ENCODE measurements at places on chromosomes 4 and X.

DNA sequence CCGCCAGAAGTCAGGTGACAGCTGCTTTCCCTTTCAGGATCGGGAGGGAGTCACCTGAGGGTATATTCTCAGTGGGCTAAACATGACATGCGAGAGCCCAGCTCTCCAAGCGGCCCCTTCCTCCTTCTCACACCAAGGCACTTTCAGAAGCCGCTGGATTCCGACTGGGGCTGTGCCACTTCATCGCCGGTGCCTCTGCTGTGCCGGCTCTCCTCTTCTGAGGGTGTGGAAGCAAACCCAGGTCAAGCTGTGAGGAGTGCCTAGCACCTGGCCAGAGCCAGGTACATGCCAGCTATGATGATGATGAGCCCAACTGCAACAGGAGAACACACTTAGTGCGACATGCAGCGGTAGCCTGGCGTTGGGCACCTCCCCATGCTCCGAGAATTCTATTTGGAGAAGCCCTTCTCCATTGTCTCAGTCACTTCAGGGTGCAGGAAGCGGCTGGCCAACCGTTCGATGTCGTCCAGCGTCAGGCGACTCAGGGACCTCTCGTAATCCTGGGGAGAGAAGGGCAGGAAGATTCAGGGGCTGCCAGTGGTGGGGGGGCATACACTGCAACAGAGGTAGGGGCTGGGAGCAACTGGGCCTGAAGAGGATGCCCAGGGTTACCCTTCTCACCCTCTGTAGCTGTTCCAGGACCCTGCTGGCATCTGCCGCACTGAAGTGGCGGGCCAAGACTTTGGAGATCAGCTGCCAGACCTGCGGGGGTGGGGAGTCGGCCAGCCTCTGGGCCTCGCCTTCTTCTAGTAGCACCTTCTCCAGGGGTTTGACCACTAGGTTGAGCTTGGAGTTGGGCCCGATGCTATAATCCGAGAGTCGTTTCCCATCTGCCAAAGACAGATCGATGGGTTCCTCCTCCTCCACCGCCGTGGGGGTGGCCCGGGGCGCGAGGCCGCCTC, 1.0 kb downstream of the UBL4A start:
- DNase-seq = no peak

GRCh38 chr4:153212736-153213135, 8.5 kb downstream of the TRIM2 start:
- DNase-seq = no peak

GRCh38 chrX:111375747-111376146, 36.2 kb downstream of the DCX start:
- no peak for DNase-seq

DNA sequence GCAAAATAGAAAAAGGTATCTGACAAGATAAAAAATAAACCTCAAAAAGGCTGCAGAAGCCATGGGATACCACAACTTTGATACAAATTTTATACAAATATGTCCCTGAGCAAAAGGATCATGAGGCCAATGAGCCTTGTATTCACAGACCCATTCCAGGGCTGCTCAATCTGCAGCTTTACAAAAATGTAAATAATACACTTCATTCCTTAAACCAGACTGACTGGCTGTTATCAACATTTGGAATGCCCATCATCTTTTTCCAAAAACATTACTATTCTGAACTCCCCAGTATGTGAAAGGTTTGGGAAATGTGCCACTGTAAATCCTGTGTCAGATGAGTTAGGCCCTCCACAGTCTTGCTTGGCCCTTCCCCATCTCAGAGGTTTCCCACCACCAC, 25.5 kb downstream of the SCARB2 start:
- no peak for DNase-seq

DNA sequence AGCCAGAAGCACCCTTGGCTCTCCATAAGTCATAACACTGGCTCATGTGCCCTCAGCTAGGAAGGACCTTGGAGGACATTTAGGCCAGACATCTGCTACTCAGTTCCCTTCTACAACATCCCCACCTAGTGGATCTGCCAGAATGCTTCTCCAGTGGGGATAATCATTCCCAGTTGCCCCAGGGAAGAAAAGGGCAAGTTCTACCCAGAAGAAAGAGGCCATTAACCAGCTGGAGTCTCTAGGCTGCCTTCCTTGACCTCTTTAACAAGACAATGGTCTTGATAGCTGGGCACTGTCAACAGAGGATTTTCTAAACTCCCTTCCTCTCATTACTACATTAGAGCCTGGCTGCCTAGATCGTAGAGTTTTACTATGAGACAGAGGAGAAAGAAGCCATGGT, 42.0 kb downstream of the LGI2 start:
- DNase-seq = no peak

- DNase-seq = no peak
Measured at GRCh38 chr4:152843481-152844090, 63.8 kb downstream of the ARFIP1 start.

GRCh38 chrX:24085101-24085500, 30.3 kb downstream of the EIF2S3 start:
- DNase-seq = no peak

- no peak for DNase-seq
Measured at GRCh38 chr4:121185960-121186359, 21.8 kb upstream of the TNIP3 start.

DNA sequence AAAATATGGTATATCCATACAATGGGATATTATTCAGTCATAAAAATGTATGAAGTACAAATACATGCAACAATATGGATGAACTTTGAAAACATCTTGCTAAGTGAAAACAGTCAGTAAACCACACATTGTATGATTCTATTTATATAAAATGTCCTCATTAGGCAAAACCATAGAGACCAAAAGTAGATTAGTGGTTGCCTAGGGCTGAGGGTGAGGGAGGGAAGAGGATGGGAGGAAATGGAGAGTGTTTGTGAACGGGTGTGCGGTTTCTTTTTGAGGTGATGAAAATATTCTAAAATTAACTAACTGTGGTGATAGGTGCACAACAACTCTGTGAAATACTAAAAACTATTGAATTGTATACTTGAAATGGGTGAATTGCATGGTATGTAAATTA, 29.6 kb downstream of the TEX11 start:
- no peak for DNase-seq

GRCh38 chr4:20926529-20926928, 226.3 kb downstream of the PACRGL start:
- no peak for DNase-seq

GRCh38 chrX:6813836-6814370, 279.0 kb upstream of the VCX3A start:
- DNase-seq = no peak

DNA sequence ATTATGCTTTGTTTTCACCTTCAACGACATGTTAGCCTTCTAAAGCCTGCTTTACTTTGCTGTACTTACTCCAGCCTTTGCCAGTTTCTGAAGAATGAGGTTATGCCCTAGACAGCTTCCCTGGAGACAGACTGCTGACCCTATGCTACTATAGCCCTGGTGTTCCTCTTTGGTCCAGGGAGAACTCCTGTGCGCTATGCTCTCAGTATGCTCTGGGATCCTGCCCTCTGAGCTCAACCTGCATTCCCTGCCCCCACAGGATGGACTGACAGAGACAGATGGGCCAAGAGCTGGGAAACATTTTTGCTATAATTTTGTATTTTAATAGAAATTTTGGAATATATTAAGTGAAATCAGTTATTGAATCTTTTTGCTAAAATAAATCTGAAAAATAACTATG, 425.9 kb downstream of the TMA16 start:
- no peak for DNase-seq

GRCh38 chrX:100512471-100512870, 72.3 kb upstream of the TNMD start:
- peak; percentile 13 for DNase-seq

GRCh38 chrX:111095974-111096895, at the start of gene PAK3:
TSS of gene PAK3 (plus strand) at chrX:111096191. CDS start at chrX:111123104, 26,913 bp downstream.
- peak; percentile 40 for DNase-seq

DNA sequence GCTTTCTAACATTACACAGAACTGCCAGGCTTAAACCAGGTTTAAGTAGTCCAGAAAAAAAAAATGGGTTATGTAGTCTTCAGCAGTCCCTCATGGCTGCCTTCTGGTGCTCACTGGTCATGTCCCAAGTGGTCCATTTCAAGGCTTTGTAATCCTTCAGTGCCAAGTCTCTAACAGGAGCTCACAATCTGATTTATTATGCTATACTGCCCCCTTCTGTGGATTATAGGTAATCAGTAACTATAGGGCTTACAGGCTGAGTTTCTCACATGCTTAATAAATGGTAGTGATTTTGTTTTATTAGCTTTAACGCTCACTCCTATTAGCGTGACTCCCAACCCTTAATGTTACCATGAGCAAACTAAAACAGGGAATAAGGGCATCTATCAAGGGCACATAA, 92.5 kb upstream of the EDA2R start:
- DNase-seq = peak; percentile 16

- no peak for DNase-seq
Measured at GRCh38 chr4:52049266-52049665, 1.8 kb upstream of the SPATA18 start.

GRCh38 chrX:2500091-2500802, 529 bp downstream of the DHRSX start:
- peak; percentile 26 for DNase-seq

DNA sequence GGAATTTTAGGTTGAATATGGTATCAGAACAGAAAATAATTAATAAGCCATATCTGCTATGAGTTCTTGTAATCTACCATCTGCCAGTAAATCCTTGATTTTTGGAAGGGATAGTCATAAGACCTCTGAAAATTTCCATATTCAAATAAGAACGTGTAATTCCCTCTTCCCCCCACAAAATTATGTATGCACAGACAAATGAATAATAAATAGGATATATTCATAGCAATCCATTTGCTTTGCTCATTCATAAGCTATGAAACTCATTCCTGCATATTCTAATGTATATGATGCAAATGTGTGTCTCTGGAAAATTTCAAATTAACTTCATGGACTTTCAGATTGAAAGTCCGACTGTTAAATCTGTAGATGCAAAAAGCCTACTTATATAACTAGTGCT, 833.1 kb upstream of the GRID2 start:
- no peak for DNase-seq

GRCh38 chr4:53906606-53907190, 157.7 kb downstream of the CHIC2 start:
- no peak for DNase-seq

DNA sequence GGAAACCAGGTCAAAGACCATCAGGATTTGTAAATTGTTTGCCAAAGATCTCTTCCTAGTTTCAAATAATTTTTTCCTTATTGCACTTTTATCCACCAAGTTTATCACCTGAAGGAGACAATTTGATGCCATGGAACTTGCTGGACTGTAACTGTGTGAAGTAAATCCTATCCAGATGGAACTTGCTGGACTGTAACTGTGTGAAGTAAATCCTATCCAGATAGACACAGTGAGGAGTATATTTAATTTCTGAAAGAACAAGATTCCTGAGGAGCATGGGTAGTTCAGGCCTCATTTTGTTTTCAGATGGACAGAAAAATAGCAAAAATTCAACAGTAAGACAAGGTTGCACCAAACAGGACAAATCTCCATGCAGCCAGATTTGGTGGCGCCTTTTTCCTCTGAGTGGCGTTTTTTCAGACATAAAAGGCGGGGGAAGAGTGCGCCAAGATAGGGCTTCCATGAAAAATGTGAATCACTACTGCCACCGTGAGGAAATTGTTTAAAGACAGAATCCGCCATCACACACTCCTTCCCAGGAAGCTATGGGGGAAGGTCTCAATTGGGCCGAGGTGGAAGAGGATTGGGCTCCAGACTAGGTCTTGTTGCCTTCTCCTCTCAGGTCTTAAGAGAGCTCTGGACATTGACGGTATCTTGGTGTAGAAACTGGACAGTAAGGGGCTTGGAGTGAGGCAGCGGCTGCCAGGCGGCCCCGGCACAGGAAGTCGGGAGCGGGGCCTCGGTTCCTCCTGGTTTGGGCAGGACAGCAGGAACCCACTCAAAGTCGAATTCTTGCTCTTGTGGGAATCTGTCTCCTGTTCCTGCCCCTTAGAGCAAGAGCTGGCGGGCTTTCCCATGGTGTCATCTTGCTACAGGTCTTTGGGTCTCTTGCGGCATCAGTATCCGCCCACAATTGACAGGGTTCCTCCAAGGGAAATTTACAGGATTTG, 234.7 kb downstream of the OR13H1 start:
- no peak for DNase-seq

GRCh38 chrX:63283348-63283747, 67.8 kb downstream of the SPIN4 start:
- no peak for DNase-seq

DNA sequence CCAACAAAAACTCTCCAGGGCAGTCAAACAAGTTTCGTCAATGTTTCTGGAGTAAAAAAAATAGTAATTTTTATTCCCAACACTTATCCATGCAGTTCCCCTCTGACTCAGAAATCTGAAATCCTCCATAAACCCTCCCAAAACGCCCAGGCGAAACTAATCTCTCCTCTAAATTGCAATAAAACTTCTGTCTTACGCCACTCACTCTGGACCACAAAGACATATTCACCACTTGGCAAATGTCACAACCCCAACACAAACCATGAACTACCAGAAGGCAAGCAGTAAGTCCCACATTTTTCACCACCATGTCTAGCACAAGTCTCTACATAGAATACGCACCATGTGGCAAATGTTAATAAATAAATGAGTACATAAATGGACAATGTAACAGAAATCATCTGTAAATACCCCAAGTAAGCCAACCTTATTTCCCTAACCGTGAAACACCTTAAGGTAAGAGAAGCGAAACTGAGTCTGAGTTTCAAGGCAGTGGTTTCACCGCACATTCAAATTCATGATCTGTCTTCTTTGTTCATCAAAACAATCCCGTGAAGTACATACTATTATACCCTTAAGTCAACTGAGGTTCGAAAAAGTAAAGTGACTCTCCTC, 1.6 kb downstream of the PAPSS1 start:
- no peak for DNase-seq

- DNase-seq = no peak
Measured at GRCh38 chrX:28177202-28177601, 196.0 kb upstream of the DCAF8L1 start.

- DNase-seq = no peak
Measured at GRCh38 chr4:173328236-173328901, 5.8 kb downstream of the HMGB2 start.

DNA sequence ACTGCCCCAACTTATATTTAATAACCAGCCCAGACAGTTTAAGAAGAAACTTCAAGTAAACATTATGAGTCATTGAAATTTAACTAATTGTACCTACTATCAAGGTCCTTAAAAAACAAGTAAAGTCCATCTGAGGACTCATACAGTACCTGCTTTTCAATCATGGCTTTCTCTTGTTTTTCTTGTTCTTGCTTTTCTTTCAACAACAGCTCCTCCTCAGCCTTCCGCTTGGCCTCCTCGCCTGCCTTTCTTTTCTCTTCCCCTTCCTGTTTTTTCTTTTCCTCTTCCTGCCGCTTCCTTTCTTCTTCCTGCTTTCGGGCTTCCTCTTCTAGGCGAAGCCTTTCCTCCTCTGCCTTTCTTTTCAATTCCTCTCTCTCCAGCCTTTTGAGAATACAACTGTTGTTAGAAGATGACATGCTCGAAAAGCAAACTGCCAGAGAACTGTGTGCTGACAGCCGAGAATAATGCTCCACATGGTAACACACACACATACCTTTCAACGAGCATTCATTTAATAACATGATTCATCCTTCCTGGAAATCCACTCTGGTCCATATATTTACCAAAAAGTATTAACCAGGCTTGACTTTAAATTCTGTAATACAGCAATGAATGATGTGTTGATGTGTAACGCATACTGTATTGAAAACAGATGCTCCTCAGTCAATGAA, 25.2 kb upstream of the BCLAF3 start:
- no peak for DNase-seq

- DNase-seq = no peak
Measured at GRCh38 chr4:168451744-168452390, 28.4 kb downstream of the DDX60L start.
